Testis (tissue), 5 donors: ENCODE measurements at places on chromosomes 12 and 14.

DNA sequence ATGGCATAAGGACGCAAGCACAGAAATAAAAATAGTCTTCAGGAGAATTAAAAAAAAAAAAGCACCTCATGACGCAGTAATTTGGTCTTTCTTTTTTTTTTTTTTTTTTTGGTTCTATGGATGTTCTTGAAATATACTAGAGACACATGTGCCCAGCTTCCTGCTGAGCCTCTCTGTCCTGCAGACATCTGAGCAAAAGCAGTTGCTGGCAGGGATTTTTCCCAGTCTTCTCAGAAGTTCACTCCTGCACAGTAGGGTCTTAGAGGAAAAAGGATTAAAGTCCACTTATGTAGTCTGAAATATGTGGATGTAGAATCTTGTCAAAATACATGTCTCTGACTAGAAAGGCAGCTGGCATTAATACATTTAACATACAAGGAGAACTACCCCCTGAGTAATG lies 1888.1 kb upstream of the SEL1L start:
- no peak for DNase-seq

DNA sequence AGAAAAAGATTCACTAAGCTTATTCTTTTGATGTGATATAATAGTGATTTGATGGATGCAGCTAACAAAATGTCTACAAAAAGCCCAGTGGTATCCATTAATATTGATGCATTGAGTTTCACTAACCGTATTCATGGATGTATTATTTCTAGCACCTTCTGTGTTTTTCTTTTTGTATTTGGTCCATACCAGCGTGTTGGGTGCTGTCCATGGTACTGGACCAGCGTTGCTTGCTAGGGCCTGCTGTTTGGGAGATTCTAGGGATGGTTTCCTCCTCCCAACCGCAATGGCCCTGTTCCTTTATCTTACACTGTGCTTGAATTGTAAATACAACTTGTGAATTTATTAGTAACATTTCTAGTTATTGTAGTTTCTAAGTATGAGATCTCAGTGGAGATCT lies 31.7 kb downstream of the ANO4 start:
- DNase-seq: peak; percentile 78

- DNase-seq: no peak
Measured at GRCh38 chr14:71672596-71672995, 259.6 kb upstream of the RGS6 start.

GRCh38 chr12:10167599-10167998 lies 4.3 kb downstream of the OLR1 start:
- no peak for DNase-seq

GRCh38 chr14:49008363-49008762 lies 577.8 kb downstream of the RPS29 start:
- DNase-seq: no peak

DNA sequence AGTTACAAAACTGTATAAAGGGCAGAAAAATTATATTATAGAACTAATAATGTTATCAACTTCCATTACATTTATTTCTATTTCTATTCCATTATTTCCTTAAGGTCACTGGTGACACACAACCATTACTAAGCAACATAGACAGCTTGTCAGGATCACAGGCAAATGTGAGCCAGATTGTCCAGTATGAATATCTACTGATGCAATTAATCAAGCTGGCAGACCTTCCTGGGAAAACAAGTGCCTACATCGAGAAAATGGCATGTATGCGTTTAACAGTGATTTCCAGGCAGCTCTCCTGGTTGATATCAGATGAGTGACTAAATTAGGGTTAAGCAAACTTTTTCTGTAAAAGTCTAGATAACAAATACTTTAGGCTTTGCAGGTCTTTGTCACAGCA lies 36.9 kb upstream of the TSPAN8 start:
- no peak for DNase-seq

- DNase-seq: no peak
Measured at GRCh38 chr12:76542908-76543307, 16.7 kb downstream of the OSBPL8 start.

- DNase-seq: peak; percentile 70
Measured at GRCh38 chr12:54376596-54376995, 7.9 kb downstream of the ZNF385A start.

DNA sequence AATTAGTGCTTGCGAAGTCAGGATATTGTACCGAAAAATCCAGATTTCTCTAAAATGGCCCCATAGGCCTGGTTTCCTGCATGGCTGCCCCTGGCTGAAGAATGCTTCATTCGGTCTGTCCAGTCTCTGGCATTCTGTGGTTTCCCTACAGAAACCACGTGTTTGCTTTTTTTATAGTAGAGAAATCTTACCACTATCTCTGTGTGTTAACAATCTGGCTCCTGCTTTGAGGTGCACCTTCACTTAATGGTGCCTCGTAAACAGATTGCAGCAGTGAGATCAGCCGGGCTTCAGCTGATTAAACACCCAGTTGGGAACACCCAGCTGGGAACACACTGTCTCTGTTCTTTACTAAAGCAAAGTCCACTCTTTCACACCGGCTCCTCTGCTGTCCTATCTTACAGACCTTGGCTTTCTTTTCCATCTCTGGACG lies 6.7 kb upstream of the DNAAF2 start:
- DNase-seq: peak; percentile 55

DNA sequence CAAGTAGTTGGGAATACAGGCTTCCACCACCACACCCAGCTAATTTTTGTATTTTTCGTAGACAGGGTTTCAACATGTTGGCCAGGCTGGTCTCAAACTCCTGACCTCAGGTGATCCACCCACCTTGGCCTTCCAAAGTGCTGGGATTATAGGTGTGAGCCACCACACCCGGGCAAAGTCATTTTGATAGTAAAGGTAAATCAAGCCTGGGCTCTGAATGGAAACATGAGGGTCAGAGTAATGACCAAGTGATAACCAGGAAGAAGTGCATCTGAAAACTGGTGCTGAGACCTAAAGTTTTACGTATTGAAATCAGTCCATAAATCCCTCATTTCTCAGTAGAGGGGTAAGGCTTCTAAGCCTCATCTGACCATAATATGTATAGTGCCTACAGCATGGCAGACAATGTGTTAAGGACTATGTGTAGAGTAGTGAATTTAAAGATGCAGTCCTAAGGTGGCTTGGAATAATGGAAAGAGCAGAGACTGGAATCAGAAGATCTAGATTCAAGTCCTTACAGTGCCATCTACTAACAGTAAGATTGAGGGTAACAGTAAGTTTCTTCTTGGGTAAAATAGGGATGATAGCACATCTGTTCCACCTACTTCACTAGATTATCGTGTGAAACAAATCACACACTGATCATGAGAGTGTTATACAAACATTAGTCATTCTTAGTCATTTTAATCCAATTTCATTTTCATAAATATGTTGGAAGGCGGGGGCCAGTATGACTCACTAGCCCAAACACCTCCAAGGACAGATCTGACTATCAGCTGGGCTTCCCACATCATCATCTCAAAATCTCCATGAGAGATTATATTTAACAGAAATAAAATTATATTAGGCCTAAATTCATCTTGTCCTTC lies 11.2 kb downstream of the MAP4K5 start:
- no peak for DNase-seq

DNA sequence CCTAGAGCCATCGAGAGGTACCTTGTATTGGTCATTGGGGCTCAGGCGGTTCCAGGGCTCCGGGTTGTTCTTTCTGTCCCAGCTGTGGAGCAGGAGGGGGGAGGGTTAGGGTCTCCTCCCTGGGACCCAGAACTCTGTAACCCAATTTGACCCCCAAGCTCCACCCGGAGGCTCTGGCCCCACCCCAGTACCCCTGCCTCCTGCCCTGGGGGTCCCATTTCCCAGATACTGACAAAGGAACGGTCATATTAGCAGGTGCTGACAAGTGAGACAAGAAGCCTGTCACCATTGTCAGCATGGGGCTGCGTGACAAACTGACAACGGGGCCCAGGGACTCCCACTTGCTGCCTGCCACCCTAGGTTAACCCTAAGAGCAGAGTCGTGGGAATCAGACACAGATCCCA lies 6.2 kb downstream of the SHMT2 start:
- no peak for DNase-seq

DNA sequence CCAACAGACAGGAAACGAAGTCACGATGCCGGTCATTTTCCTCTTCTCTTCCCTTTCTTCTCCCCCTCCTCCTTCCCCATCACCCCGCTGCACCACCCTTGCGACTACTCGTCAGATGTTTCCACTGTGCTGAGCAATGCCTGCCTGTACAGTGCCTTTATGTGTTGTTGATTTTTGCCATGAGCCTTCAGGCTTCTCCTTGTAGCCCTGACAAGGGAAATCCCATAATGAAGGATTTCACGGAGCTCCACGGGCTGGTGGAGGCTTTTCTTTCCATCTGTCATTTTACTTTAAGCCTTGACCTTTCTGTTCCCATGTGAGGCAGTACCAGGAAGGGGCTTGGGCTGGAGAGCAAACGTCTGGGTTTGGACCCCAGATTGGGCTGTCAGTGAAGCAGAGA lies 28.7 kb upstream of the CCND2 start:
- no peak for DNase-seq

DNA sequence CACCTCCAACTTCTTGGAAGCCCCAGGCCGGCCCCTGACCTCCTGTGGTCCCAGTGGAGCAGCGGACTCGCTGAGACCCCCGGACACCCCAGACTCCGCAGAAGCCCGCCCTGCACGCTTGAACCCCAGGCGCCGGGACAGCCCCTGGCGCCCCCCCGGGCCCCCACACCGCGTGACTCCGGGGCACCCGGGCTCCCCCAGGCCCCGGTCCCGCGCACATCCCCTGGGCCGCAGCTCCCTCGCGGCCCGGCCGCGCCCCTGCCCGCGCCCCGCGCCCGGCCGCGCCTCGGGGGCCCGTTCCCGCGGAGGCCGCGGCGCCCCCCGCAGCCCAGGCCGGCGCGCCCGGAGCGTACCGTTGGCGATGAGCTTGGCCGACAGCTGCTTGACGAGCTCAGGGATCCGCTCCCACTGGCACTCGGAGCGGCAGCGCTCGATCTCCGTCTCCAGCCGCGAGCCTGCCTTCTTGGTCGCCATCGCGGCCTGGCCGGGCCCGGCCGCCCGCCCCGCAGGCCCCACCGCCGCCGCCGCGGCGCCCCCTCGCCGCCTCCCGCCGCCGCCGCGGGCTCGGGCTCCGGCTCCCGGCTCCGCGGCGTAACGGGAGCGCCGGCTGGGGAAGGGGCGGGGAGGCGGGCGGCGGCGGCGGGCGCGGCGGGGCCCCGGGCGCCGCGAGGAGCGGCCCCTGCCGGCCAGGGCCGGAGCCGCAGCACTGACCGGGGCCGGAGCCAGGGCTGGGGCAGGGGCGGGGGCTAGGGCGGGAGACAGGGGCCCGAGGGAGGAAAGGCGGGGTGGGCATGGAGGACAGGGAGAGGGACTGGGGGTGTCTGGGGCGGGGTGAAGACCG lies at the start of gene TTC7B:
TSS of gene TTC7B (minus strand) at position 609 of the 841 bp plus-strand sequence. CDS start at position 474, 135 bp downstream.
- DNase-seq: no peak

DNA sequence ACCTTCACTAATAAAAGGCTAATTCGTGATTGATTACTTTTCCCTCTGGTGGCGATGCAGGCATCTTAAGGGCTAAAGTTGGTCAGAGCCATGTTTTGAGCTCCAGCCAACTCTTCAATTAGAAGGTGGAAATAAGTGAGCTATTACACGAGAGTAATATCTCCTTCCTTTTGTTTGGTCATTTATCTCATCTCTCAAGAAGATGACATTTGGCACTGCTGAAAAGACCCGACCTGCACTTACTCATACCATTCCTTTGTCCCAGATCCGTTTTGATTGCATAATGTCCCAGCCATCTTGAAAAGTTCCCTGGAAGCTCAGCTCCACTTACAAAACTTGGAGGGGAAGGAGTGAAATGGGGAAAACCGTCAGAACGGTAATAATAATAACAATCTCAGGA lies 316.2 kb downstream of the VRK1 start:
- DNase-seq: no peak

- DNase-seq: no peak
Measured at GRCh38 chr12:96514328-96514727, 25.0 kb downstream of the CFAP54 start.

DNA sequence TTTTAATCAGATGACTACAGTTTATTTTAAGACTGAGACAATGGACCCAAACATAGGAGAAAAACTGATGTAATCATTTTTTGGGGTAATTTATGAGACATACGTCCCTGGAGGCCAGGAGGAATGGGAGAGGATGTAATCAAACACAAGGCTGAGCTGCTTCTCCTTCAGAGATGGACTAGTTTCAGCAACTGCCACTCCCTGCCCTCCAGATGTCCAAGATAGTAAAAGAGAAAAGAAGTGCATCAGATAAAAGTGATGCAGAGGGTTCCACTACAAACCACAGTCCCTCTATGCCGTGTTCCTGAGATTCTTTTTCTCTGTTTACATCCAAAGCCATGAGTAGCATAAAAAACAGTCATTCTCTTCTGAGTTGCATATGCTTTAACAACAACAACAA lies 101.1 kb downstream of the DACT1 start:
- DNase-seq: no peak

- DNase-seq: peak; percentile 59
Measured at GRCh38 chr12:57983146-57983857, 41.9 kb downstream of the ATP23 start.

- DNase-seq: no peak
Measured at GRCh38 chr14:66509874-66510273, 1.9 kb downstream of the GPHN start.
